ENCODE measurements at places on chromosomes 5 and 9. TPM values are rescaled to one million over a fixed set of nuclear protein-coding genes. Genes with fewer than 3 reads are reported as not detected.
A peak's percentile ranks its signal among the peaks of the same experiment; 100 is the strongest.

- no peak overlapping the region for H3K4me3 ChIP-seq
- no peaks in the 10 kb centered on the region for H3K27me3 ChIP-seq
- DNase-seq, result peak; percentile 83
- no peaks in the 10 kb centered on the region for H3K36me3 ChIP-seq
Observed at GRCh38 chr9:764105-764524, 77.4 kb upstream of the DMRT1 start.

DNA sequence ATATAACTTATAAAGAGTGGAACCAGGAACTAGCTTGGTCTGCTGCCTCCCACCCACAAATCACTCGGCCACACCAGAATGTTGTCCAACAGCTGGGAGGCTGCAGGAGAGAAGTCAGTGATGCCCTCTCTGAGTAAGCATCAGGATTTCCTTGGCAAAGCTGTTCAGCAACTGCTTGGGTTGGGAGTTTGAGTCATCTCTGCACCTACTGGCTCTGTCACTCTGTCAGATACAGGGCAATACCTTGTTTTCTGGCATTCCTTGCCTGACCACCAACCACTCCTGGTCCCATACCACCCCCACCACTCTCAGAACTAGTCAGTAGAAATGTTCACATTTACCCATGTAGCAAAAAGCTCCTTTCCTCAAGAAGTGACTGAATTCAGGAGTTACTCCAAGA is 36.8 kb upstream of the GCNT4 start:
- H3K4me1 ChIP-seq, result no peaks in the 10 kb centered on the region
- H3K27me3 ChIP-seq, result no peaks in the 10 kb centered on the region
- DNase-seq, result no peak
- H3K27ac ChIP-seq, result no peak overlapping the region

Gene TLN1
- 71.5 TPM for total RNA-seq

Gene ZNF79
- total RNA-seq, result 6.7 TPM

Gene PCDHGA1
- total RNA-seq, result 1.0 TPM

Gene ARHGEF39
- 31.9 TPM for total RNA-seq
